ENCODE measurements at places on chromosomes 2 and 18.

DNA sequence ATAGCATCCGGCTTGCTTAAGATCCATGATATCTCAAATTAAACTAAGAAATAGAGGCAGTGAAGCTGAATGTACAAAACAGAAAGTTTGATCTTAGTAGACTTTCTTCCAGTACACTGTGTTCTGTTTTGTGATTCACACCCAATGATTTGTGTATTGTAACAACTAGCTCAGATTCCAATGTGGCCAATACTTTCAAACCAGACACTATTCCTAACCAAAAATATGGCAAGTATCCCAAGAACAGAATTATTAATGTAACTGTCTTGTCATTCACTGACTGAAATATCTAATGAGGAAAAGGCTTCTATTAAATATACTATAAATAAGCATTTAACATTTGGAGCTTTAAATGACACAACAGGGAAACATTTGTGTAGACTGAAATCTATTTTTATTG, 299.1 kb downstream of the NRXN1 start:
- no peak for DNase-seq

- DNase-seq, result no peak
Observed at GRCh38 chr2:219875036-219875435, 247.6 kb downstream of the SLC4A3 start.

DNA sequence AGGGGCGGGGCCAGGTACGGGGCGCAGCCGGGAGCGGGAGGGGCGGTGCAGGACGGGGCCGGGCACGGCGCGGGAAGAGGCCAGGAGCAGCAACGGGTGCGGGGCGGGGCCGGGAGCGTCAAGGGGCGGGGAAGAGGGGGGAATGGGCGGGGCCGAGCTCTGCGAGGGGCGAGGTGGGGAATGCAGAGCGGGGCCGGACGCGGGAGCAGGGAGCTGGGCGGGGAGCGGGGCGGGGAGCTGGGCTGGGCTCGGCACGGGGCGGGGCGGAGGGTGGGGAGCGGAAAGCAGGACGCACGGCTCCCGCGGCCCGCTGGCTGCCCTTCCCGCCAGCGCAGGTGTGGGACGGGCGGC, at the start of gene IMPA2:
IMPA2 (plus strand) TSS at position 316 of the 351 bp plus-strand sequence. CDS start 163 bp downstream, outside the sequence.
- DNase-seq, result peak; percentile 95

- DNase-seq, result no peak
Observed at GRCh38 chr2:211033765-211034164, 477.4 kb downstream of the CPS1 start.

GRCh38 chr2:162711832-162712540, 126.6 kb downstream of the KCNH7 start:
- DNase-seq, result no peak

DNA sequence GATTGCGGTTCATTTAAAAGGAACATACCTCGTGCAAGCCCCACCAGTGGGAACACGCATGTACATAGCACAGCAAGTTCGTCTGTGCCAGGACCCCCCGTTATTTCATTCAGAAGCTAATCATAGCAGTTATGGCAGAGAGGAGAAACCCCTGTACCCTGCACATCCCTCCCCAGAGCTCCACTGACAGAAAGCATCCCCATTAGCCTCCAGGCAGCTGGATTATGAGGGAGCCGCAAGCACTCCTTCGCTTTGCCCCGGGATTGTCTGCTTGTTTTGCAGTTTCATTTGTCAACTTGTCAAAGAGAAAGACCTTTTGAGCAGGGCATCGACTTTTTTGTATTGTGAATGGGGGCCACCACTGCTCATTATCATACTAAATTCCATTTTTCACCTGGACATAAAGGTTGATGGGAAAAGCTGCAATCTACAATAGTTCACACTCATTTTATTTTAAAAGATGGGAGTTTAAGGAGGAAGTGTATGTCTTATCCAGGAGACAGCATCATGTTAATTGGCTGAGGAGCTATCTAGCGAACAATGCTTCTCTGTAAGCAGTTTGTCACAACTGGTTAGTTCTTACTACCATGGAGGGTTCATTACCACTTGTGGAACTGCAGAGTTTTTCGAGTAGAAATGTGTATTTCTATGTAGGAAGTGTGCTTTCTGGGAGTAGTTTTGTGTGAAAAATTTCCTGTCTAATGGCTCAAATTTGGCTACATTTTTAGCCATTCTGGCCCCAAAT, 255.3 kb downstream of the THSD7B start:
- no peak for DNase-seq

DNA sequence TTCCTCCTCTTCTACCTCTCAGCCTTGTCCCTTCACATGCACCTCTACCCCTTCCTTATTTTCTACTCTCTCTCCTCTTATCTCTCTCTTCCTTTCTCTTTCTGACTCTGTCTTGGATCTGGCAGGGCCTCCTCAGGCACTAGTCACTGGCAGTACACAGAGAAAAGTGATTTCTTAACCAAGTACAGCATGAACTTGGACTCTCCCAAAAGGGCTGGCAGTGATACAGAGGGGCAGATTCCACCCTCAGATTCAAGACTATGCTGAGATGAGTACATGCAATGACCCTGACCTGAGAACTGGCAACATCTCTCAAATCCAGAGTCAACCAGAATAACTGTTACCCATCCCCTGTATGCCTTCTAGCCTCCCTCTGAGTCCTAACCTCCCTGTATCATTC, 4.3 kb downstream of the AOX1 start:
- no peak for DNase-seq

DNA sequence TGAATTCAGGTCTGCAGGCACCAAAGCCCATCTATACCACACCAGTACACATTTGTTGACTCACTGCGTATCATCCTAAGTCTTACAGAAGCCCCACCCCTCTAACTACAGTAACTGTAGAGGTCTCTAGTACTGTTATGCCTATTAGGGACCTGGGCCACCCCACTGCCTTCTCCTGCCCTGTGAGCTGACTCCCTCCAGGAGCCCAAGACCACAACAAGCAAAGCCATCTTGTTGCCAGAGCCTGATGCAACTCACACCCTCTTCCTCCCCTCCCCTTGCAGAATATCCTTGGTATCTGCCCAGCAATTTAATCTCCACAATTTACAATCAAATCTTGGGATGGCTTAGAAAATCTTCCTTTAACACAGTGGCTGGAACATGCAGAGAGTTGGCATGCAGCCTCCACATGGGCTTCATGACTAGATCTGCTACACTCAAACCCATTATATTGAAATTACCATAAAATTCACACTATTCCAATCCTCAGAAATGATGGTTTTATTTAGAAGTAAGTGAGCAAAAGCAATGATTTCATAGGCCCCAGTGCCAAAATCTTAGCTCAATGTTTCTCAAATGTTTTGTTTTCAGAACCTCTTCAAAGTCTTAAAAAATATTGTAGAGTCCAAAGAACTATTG, 17.7 kb upstream of the CYP1B1 start:
- no peak for DNase-seq

- DNase-seq, result no peak
Observed at GRCh38 chr2:239040152-239040761, 192.4 kb downstream of the TWIST2 start.

DNA sequence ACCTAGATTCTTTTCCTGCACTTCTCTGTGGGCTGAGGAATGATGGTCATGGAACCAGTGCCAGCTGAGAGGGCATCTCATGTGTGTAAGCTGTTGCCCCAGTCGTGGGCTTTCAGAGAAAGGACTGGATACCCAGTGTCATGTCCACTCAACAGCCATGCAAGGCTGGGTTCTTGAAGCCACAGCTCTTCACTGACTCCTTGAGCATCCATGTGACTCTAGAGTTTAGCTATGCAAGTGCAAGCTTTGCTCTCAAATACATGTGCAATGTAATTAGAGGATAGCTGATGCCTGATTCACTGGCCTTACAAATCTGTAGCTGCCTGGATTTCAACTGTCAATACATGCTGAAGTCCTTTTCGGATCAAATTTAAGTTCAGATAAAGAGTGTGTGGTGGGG, 46.8 kb upstream of the EML6 start:
- DNase-seq, result no peak

DNA sequence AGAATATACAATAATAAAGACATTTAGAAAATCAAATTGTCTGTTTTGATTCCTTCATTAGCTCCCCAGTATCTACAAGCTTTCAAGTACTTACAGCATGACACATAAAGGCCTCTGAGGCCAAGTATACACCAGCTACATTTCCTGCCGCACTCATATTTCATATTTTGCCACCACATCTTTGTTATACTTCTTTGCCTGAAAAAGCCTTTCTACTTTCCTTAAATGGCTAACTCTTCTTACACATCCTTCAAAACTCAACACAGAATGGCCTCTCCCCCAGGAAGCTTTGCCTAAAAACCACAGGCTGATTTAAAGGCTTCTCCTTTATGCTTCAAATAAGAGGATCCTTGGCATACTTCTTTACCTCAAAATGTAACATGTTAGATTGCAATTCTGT, 4.5 kb downstream of the STK17B start:
- no peak for DNase-seq

GRCh38 chr2:34098256-34098655, 499.2 kb upstream of the FAM98A start:
- no peak for DNase-seq

DNA sequence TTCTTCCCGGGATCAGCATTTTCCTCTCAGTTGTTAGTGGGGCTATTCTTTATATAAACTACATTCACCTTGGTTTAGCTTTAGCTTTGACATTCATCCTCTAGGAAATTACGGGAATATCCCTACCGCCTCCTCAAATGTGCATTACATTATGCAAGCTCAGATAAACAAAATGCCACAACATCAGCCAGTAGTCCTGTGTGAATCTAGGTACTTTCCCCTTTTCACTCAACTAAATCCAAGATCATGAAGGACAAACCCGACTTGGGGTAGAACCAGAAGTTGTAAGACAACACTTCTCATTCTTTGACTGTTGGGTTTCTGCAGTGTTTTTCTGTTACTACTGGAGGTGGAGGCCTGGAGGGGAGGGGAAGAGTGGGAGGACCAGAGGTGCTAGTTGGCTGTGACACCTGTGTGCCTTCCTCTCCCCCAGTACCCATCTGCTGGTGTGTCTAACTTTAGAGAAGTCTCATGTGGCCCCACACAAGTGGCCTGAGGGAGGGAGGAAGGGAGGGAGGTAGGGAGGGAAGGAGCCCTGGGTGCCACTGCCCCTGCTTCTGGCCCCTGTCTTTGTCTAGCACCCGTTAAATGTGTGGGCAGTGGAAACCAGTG, 84.8 kb upstream of the BCL2L11 start:
- DNase-seq, result no peak

GRCh38 chr18:77065221-77065981, 67.2 kb downstream of the MBP start:
- no peak for DNase-seq

DNA sequence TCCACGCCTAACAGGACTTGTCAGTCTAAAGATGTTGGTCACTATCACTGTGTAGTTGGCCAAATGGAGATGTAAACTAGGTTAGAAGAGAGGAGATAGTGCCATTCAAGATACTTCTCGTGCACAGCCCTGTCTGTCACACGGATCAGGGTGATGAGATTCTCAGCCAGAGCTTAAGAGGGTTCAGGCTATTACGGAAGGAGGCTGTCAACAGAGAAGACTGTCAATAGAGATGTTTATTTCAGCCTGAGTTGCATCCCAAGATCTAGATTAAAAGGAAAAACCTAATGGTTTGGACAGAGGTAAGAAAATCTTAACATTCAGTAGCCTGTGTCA, 83.4 kb downstream of the AAK1 start:
- no peak for DNase-seq

DNA sequence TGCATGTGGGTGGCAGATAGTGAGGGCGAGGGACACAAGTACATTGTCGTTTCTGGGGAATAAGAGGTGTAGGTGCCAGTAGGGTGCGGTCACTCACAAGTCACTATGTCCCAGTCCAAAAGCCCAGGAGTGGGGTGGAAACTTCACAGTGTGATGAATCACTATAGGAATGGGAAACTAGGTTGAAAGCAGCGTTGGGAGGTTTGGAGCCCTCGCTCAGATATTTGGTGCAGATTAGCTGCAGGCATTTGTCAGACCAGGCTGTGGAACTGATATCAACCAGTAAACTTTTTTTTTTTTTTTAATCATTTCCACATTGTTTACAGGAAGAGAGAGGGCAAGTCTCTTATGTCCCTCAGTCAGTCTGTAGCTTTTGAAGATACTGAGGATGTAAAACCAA, 121.8 kb downstream of the CERS6 start:
- DNase-seq, result no peak

DNA sequence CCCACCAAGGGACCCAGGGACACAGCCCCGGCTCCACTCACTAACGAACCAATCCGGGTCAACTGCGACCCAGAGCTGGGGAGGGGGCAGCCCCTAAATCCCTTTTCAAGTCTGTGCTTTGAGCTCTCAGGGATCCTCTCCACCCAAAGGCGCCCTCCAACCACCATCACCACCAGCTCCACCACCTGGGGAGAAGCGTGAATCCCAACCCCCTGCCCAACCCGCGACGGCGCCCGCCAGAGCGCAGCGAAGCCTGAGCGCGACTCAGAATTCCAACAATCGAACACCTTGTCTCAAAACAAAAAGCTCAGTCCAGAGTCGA, 497 bp downstream of the DSC3 start:
- no peak for DNase-seq

DNA sequence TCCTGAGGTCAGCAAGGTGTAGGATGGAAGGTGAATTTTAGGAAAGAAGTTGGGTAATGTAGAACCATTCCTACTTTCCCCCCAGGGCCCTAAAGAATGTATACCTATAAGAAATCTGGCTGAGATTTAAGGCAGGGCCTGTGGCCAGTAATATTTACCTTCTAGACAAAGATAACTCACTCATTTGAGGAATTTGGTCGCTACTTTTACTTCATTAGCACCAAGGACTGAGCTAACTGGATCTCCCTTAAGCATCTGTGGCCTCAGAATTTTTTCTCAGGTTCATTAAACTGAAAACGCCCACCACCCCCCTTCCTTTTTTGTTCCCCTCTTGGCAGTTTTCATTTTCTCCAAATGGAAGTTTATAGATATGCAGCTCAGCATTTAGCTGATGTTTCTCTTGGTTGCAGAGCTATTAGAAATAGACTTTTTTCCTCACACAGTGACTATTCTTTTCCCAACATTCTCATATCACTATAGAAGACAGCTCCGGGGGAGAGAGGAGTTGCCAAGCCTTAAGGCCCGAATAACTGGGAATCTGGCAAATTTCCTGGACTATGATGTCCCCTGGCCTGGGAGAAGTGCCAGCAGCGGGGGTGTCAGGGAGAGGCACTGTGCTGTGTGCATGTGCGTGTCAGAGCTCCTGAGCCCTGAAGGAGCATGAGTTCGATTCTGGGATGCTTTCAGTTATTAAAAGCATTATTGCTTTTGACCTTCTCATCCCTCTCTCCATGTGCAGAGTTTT, 310.9 kb downstream of the PRKCE start:
- DNase-seq, result no peak

DNA sequence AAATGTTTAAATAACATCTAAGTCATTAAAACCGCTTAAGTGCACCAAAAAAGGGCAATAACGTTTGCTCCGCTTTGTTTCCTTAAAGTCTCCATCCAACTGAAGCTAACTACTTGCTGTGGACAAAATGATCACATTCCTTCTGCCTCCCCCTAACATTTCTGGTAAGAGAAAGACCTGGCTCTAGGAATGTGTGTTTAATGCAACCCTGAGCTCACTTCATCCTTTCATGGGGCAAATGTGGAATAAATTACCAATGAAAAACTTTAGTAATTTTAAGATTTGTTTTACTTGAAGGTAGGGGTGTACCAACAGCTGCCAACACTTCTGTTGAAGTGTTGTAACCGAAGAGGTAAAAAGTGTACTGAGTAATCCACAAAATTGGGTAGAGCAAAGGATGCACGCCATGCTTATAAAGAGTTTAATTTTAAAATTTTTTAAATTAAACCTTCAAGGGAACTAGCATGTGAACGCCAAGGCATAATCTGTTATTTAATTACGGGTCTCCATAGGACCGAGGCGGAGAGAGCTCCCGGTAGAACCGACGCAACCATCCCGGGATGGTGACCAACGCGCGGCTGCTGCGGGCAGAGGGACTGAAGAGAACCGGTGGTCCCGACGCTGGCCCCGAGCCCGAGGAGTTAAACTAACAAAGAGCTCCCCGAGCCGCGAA, 1.1 kb downstream of the HNRNPLL start:
- no peak for DNase-seq
